Smooth muscle cell of the brain vasculature (primary cell): ENCODE measurements at places on chromosomes 4 and X.

- no peak for DNase-seq
Measured at GRCh38 chr4:183855323-183856190, 49.5 kb upstream of the STOX2 start.

DNA sequence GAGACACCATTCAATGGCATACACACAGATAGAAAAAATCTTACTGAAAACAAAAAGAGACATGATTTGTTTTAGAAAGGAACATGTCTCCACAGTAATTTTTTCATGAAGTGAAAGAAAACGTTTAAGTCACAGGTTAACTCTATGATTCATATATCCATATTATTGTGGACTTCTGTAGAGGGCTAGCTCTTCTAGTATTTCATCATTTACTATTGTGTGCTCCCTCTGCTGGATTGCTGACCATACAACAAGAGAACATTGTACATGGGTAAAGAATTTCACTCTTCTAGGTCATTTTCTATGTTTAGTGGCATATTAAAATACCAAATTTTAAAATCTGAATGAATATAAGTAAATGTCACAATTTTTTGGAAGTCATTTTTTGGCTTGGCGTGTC lies 91.8 kb upstream of the POU3F4 start:
- no peak for DNase-seq

GRCh38 chr4:3688018-3688998 lies 77.9 kb upstream of the ADRA2C start:
- no peak for DNase-seq

- no peak for DNase-seq
Measured at GRCh38 chr4:45944000-45944399, 179.9 kb downstream of the GABRG1 start.

- DNase-seq, result no peak
Measured at GRCh38 chr4:146190456-146190855, 14.9 kb downstream of the LSM6 start.

- DNase-seq, result no peak
Measured at GRCh38 chr4:115841871-115842270, 728.5 kb upstream of the NDST4 start.

DNA sequence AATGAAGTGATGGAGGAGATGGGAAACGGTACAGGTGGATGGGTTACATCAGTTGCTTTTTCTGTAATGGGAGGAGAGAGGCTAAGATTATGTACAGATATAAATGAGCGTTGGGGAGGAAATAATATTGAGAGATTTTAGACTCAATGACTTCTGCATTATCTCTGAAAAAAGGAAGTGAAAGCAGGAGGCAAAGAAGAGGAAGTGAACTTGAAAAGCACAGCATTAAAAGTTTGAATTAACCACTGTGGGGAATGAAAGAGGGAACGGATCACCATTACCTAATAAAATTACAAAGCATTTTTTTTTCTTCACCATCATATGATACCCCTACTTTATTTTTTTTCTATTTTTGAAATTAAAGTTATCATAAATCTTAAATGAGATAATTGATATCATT lies 1025.5 kb downstream of the RPA4 start:
- no peak for DNase-seq

- DNase-seq, result no peak
Measured at GRCh38 chr4:183602557-183603027, 56.4 kb downstream of the RWDD4 start.

DNA sequence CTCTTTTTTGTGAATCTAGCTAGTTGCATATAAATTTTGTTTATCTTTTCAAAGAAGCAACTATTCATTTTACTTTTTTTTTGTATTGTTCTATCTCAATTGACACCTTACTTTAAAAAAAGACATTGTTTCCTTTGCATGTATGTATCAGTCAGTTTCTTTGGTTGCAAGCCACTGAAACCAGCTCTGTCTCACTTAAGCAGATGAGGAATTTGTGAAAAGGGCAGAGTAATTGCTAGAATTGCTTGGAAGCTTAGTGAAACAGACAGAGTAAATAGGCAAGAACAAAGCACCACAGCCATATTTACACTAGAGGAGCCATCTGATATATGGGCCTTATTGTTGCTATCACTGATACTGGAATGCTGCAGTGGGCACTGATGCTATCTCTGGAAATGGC lies 231.4 kb upstream of the KLF8 start:
- DNase-seq, result no peak

GRCh38 chr4:25977397-25978170 lies 63.6 kb downstream of the SMIM20 start:
- DNase-seq, result no peak

DNA sequence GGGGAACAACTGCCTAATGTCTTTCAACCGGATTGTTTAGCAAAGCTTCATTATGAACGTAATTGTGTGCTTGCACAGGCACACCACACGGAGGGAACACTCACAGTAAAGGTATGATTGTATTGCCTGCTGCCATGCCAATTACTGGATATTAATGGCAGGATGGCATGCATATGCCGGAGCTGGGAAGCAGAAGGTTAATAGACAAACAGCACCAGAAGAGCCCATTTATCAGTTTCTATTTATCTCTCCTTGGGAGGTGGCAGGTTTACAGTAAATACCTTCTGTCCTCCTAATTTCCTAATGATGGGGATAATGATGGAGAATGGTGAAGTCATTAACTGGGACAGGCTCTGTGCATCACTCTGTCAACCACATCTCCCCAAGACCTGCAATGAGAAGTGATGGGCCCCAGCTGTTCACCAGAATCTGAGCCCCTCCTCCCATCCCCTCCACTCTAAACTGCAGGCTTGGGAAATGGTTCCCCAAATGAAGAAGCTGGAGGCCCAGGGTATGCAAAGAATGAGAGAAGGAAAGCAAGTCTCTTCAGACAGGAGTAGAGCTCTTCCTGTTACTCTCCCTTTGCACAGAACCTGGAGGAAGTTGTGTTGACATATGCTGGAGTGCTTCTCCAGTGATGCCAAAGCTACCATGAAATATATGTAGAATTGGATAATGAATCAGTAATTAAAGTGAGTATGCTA lies 160.8 kb downstream of the NAA11 start:
- DNase-seq, result no peak

DNA sequence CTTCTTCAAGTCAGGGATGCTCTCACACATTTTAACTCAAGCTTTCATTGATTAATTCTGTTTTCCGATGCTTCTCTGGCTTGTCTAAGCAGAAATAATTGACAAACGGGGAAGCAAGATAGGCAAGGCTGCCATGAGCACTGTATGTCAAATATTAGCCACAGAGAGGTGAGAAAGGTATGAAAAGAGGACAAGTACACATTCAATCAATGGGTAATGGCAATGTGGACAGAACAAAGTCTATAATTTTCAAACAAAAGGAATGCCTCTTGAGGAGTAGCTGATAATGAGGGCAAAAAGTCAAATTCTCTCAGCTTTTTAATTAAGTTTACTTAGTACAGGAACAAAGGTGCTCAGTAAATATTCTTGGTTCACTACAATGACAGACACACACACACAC lies 19.6 kb downstream of the COX7B2 start:
- DNase-seq, result no peak

DNA sequence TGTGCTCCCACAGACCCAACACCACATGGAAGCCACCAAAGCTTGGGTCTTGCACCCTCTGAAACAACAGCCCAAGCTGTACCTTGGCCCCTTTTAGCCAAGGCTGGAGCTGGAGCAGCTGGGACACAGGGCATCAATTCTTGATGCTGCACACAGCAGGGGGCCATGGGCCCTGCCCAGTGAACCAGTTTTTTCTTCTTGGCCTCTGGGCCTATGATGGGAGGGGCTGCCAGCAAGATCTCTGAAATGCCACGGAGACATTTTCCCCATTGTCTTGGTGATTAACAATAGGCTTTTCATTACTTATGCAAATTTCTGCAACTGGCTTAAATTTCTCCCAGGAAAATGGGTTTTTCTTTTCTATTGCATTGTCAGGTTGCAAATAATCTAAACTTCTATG lies 49.0 kb downstream of the SPANXA2 start:
- DNase-seq, result no peak

GRCh38 chr4:98305576-98305975 lies 44.4 kb downstream of the RAP1GDS1 start:
- no peak for DNase-seq

GRCh38 chr4:157700898-157701694 lies 471.7 kb downstream of the GASK1B start:
- no peak for DNase-seq

GRCh38 chr4:56655627-56656345 lies 25.3 kb downstream of the HOPX start:
- no peak for DNase-seq

DNA sequence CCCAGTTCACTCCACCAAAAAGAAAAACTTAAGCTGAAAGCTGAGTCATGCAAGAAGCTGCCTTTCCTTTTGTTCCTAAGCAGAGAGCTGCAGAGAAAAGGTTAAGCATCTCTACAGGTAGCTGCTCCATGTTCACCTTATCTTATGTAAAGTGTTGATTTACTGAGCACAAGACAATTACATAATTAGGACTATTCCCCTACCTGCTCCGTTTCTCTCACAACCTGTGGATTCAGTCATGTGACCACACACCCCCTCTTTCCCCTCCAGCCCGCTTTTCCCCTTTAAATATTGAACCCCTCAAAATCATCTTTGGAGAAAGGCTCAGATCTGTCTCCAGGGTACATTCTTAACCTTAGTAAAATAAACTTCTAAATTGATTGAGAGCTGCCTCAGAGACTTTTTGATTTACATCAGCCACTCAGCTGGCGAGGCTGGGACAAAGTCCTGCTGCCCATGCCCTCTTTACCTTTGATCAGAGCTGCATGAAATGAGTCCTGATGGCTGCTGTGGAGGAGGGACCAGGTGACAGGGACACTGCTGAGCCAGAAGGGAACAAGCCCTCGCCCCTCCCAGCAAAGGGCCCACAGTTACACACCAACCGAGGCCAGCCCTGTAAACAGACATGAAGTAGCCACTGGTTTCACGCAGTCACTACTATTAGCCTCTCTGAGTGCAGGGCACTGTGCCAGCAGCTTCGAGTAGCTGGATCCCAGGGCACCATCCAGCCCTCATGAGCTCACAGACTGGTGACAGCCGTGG lies 53.9 kb upstream of the C4orf50 start:
- no peak for DNase-seq

DNA sequence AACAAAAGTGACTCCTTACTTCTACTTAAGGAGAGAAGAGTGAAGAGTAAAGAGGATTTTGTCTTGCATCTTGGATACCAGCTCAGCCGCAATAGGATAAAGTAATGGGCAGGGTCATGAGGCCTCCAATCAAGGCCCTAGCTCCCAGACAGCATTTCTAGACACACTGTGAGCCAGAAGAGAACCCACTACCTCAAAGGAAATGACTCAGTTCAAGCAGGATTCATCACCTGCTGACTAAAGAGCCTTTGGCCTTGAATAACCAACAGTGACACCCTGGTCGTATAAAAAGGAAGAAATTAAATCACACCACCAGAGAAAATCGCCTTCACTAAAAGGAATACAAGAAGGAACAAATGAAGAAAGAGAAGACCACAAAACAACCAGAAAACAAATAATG lies 416.1 kb downstream of the PCDH18 start:
- no peak for DNase-seq

- DNase-seq, result no peak
Measured at GRCh38 chrX:71515038-71515396, 17.9 kb upstream of the OGT start.

DNA sequence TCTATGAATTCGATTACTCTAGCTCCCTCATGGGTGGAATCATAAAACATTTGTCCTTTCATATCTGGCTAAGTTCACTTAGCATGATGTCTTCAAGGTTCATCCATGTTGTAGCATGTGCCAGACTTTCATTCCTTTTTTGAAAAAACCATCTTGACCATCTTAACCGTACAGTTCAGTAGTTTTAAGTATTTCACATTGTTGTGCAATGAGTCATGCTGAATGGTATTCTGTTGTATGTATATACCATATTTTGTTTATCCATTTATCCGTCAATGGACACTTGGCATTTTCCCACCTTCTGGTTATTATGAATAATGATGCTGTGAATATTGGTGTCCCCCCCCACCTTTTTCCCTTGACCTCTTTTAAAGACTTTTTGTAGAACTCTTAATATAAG lies 72.4 kb upstream of the TLR2 start:
- no peak for DNase-seq

GRCh38 chr4:19579608-19580007 lies 672.1 kb upstream of the SLIT2 start:
- no peak for DNase-seq

GRCh38 chrX:69156638-69157037 lies 8.6 kb downstream of the PJA1 start:
- no peak for DNase-seq
